IgD-negative memory B cell (primary cell): ENCODE measurements at places on chromosomes 13 and 19. TPM values are rescaled to one million over a fixed set of nuclear protein-coding genes. Genes with fewer than 3 reads are reported as not detected.

The SLC10A2 gene
- not detected for polyA plus RNA-seq

The FOXA3 gene
- not detected for polyA plus RNA-seq

The C19orf81 gene
- polyA plus RNA-seq, result 1.3 TPM

The LGALS13 gene
- polyA plus RNA-seq, result not detected

The WTIP gene
- not detected for polyA plus RNA-seq

The TMEM150B gene
- polyA plus RNA-seq, result not detected

The KCNN4 gene
- polyA plus RNA-seq, result 87.9 TPM

The MEIOSIN gene
- polyA plus RNA-seq, result not detected

The CABP5 gene
- not detected for polyA plus RNA-seq

The FAAP24 gene
- polyA plus RNA-seq, result 3.5 TPM

The RTBDN gene
- polyA plus RNA-seq, result not detected

The CLDND2 gene
- polyA plus RNA-seq, result not detected

The C19orf12 gene
- polyA plus RNA-seq, result 17.6 TPM

The SLC27A1 gene
- polyA plus RNA-seq, result 4.5 TPM

The MZT1 gene
- polyA plus RNA-seq, result 7.2 TPM

The FLT1 gene
- 0.26 TPM for polyA plus RNA-seq

The LMTK3 gene
- not detected for polyA plus RNA-seq

The ANGPTL4 gene
- not detected for polyA plus RNA-seq

The C13orf46 gene
- 1.1 TPM for polyA plus RNA-seq

The TYROBP gene
- 13.7 TPM for polyA plus RNA-seq

The ATP4A gene
- polyA plus RNA-seq, result not detected

The CEACAM16 gene
- polyA plus RNA-seq, result not detected

The C1QTNF9B gene
- polyA plus RNA-seq, result not detected

The KLK15 gene
- polyA plus RNA-seq, result not detected

The CYP2A6 gene
- not detected for polyA plus RNA-seq

The C19orf33 gene
- 0.83 TPM for polyA plus RNA-seq

The NXNL1 gene
- polyA plus RNA-seq, result not detected

The ALG5 gene
- 49.7 TPM for polyA plus RNA-seq

The CARD8 gene
- 85.7 TPM for polyA plus RNA-seq

The ZNF723 gene
- polyA plus RNA-seq, result not detected

The CGB1 gene
- not detected for polyA plus RNA-seq

The PRKCG gene
- not detected for polyA plus RNA-seq

The IGFL3 gene
- not detected for polyA plus RNA-seq

The BEST2 gene
- polyA plus RNA-seq, result not detected

The ZNF256 gene
- 7.8 TPM for polyA plus RNA-seq

The ZIC2 gene
- polyA plus RNA-seq, result not detected

The FFAR3 gene
- polyA plus RNA-seq, result not detected

The GPR183 gene
- polyA plus RNA-seq, result 494 TPM

The KASH5 gene
- polyA plus RNA-seq, result not detected

The GZMM gene
- polyA plus RNA-seq, result 15.8 TPM

The SERP2 gene
- not detected for polyA plus RNA-seq

The VSTM1 gene
- polyA plus RNA-seq, result not detected

The SBK3 gene
- polyA plus RNA-seq, result not detected

The ZNF792 gene
- polyA plus RNA-seq, result 8.9 TPM

The SUGP1 gene
- polyA plus RNA-seq, result 42.1 TPM

The CDX2 gene
- not detected for polyA plus RNA-seq

The DACH1 gene
- polyA plus RNA-seq, result not detected

The ZNF534 gene
- 0.14 TPM for polyA plus RNA-seq
